Activated CD4-positive, alpha-beta T cell treated with anti-CD3 and anti-CD28 coated beads, Interleukin-2, amount 50 U/mL, for 1 hour (primary cell): ENCODE measurements at places on chromosomes 2 and 18.

DNA sequence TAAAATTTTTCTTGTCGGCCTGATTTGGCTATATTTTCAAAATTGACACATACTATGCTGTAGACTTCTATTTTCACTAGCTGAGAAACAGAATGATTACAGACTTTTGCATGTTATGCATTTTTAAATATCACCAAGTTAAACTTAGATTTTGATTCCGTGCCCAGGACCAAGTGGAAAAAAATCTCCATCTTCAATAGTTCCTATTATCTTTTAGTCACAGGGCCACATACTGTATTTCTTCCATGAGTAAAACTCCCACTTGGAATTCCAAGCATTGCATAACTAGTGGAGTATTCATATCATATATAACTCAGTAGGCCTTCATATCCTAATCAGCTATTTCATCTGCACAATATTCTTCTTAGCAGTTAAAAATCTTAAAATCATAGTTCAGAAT, 470.9 kb downstream of the ARHGAP15 start:
- no peak for DNase-seq

DNA sequence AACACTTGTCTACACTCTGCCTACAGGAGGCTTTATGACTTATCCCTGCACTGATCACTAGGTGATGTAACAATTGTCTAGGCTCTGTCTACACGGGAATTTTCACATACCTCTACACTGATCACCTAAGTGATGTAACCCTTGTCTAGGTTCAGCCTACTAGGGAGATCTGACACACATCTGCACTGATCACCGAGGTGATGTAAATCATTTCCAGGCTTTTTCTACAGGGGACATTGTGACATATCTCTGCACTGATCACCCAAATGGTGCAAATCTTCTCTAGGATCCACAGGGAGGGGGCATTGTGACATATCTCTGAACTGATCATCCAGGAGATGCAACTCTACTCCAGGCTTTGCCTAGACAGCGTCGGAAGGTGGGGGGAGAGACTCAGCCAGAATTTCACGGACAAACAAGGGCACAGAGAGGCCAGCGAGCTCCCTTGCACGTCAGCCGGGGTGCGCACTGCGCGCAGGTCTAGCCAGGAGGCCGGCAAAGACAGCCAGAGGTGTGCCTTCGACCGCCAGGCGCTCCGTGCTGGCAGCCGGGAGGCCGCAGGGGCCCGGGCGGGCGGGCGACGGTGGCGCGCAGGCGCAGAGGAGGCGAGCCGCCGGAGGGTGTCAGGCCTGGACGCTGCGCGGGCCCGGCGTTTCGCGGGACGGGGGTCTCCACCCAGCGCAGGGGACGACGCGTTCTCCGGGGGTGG, 46.9 kb upstream of the USP14 start:
- peak; percentile 64 for DNase-seq

- DNase-seq, result no peak
Measured at GRCh38 chr2:14635391-14635871, 2.9 kb downstream of the LRATD1 start.

GRCh38 chr2:26605195-26605998, 35.8 kb downstream of the CIB4 start:
- DNase-seq, result peak; percentile 4

DNA sequence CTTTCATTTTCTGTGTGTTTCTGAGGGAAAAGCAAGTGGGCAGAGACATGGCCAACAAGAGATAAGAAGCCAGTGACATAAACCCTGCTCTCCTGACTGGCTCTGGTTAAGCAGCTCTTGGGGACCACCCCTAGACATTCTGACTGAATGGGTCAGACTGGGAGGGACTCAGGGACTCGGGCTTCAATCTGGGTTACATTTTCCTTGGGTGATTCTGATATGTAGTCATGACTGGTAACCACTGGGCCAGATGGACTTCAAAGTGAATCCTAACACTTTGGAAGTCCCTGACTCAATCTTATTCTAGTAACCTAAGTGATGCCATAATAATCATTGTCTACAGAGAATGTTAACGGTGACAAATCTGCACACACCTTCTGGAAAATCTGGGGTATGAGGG, 397.8 kb downstream of the NBAS start:
- DNase-seq, result no peak

GRCh38 chr2:124661558-124661957, 636.5 kb downstream of the CNTNAP5 start:
- DNase-seq, result no peak

GRCh38 chr2:37570773-37571586, 100.5 kb downstream of the CDC42EP3 start:
- DNase-seq, result no peak

- no peak for DNase-seq
Measured at GRCh38 chr2:16019060-16019480, 78.7 kb downstream of the MYCN start.

GRCh38 chr18:23354625-23355024, 98.5 kb upstream of the RIOK3 start:
- DNase-seq, result no peak

GRCh38 chr18:73594749-73595148, 552.9 kb downstream of the FBXO15 start:
- no peak for DNase-seq

- DNase-seq, result no peak
Measured at GRCh38 chr2:235064976-235065375, 113.2 kb downstream of the SH3BP4 start.

DNA sequence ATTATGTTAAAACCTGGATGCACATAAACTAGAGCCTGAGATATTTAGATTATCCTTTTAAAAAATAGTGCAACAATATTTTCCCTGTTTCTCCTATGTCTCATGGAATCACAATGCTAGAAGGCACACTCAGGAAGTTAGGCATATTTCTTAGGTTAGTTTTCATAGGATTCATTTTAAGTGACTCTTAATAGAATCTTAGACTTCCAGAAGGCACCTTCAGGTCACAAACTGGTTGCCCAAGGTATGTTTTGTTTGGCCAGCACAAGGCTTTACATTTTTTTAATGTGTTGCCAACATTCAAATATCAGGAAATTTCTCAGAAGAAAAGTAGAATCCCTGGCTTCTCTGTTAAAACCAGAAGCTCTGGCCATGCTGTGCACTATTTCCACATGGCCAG, 129.3 kb downstream of the LNPK start:
- DNase-seq, result no peak

DNA sequence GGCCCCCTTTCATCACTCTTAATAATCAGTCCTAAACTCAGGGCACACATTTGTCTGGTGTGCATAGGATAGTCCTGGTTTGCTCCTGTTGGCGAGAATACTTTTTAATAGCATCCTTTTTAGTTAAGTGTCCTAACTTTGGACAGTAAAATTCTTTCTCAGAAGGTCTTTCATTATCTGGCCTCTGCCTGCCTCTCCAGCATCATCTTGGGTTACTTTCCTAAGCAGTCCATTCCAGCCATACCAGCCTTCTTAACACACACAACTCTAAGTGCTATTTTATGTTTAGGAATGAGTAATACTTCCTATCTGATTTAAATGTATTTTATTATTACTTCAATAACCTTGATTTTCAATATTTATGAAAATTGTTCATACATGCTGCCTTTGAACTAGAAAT, 151.0 kb downstream of the ACOXL start:
- DNase-seq, result no peak

DNA sequence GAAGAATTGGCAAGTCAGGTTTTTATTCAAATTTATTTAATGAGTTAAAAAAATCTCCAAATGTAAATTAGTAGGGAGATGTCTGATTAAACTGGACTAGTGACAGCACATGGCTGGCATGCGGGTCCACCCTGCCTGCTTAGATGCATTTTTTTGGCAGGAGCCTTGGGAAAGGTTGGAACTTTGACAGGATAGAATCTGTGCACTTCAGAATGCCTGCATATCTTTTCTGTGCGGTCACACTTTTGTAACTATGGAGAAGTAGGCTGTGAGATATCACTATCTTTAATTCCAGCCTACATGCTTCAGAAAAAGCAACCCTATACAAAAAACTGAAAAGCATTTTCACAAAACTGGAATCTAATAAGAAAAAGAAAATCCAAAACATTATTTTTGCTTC, 317.8 kb downstream of the MBD2 start:
- no peak for DNase-seq

- no peak for DNase-seq
Measured at GRCh38 chr2:159616286-159616701, at the start of gene BAZ2B. Gene BAZ2B (minus strand): TSS chr2:159616548. CDS start chr2:159478719, 137,829 bp downstream.

- DNase-seq, result no peak
Measured at GRCh38 chr18:75252136-75252535, 41.5 kb downstream of the TSHZ1 start.

- DNase-seq, result no peak
Measured at GRCh38 chr18:45951016-45951714, 16.0 kb downstream of the EPG5 start.

- no peak for DNase-seq
Measured at GRCh38 chr2:40038646-40039045, 259.6 kb upstream of the THUMPD2 start.

GRCh38 chr2:146312899-146313298, 1531.9 kb upstream of the ACVR2A start:
- no peak for DNase-seq

- no peak for DNase-seq
Measured at GRCh38 chr2:83233326-83233725, 1225.8 kb downstream of the SUCLG1 start.

DNA sequence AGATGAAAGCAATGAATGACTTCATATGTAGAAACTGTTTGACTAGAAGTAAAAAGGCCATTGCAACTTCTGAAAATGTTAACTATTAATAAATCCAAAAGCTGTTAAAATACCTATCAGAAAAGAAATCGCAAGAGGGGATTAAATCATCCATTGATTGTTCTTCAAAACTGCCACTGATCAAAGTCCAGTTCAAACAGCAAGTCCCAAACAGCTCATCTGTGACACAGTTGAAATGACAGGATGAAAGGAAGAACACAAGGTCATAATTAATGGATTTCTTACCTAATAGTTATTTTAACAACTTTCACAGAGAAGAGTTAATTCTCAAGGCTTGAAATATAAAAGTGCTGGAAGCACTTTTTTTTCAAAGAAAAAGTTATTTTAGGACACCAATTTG, 90.4 kb downstream of the SESTD1 start:
- DNase-seq, result no peak

DNA sequence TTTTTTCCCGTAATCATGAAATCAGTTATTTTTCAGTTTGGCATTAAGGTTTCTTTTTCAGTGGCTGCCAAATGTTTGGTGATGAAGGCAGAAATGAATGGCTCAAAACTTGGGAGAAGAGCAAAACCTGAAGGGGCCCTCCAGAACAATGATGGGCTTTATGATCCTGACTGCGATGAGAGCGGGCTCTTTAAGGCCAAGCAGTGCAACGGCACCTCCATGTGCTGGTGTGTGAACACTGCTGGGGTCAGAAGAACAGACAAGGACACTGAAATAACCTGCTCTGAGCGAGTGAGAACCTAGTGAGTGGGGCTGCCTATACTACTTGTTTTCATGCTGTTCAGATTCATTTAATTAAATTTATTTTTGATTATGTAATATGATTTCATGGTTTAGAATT, 29.2 kb upstream of the MSH2 start:
- no peak for DNase-seq

GRCh38 chr2:152696476-152696875, 20.8 kb downstream of the PRPF40A start:
- DNase-seq, result no peak

DNA sequence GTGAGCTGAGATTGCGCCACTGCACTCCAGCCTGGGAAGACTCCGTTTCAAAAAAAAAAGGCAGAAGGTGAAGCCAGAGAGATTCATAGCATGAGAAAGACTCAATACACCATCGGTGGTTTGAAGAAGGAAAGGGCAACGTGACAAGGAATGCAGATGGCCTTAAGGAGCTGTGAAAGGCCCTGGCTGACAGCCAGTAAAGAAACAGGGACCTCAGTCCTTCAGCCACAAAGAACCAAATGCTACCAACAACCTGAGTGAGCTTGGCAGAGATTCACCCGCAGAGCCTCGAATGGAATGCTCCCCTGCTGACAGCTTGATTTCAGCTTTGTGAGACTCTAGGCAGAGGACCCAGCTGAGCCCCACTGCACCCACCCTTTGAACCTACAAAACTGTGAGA, 154.9 kb upstream of the NDUFV2 start:
- no peak for DNase-seq

GRCh38 chr2:51324051-51324450, 292.1 kb upstream of the NRXN1 start:
- DNase-seq, result no peak
